ENCODE measurements at places on chromosomes 2 and 18.

DNA sequence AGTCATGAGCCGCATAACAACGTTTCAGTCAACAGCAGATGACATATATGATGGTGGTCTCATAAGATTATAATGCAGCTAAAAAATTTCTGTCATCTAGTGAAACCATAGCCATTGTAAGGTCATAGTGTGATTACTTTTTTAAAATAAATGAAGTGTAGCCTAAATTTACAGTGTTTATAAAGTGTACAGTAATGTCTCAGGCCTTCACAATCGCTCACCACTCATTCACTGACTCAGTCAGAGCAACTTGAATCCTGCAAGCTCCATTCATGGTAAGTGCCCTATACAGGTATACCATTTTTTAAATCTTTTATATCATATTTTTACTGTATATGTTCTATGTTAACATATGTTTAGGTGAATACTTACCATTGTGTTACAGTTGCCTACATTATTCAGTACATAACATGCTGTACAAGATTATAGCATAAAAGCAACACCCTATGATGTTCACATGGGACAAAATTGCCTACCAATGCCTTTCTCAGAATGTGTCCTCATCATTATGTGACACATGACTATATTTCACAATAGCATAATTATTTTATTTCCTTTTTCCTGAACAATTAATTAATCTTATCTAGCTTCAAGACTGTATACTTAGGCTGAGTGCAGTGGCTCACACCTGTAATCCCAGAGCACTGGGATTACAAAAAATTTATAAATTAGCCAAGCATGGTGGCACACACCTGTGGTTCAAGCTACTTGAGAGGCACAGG is 1115.9 kb upstream of the ZEB2 start:
- DNase-seq: no peak

DNA sequence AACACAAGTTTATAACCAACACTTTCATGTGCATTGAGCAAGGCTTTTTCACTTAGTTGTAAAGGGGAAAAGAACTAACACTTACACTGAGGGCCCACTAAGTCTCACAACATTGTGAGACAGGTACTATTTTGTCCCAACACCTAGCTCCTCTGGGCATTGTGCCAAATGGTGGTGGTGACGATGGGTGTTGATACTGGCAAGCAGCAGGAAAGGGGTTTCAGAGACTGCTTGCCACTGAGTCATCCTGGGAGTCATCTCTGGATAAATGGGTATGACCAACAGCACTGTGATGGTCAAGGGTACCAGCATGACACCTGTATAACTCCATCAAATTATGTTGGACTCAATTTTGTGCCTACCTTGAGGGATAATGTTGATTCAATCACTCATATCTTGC is 138.8 kb upstream of the ITGA6 start:
- no peak for DNase-seq

DNA sequence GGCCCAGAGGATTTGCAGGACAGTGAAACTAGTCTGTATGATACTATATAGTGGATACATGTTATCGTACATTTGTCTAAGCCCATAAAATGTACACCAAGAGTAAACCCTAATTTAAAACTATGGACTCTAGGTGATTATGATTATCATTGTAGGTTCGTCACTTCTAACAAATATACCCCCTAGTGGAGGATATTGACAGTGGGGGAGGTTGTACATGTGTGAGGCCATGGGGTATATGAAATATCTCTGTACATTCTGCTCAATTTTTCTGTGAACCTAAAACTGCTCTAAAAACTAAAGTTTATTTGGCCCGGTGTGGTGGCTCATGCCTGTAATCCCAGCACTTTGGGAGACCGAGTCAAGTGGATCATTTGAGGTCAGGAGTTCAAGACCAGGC is 81.2 kb upstream of the CAB39 start:
- no peak for DNase-seq

- no peak for DNase-seq
These were observed 4.6 kb downstream of the AGXT start for GRCh38 chr2:240873098-240873788.

Data from SHP77 (cell line).